Lower leg skin (tissue), 4 donors: ENCODE measurements at places on chromosomes 6 and 20.

DNA sequence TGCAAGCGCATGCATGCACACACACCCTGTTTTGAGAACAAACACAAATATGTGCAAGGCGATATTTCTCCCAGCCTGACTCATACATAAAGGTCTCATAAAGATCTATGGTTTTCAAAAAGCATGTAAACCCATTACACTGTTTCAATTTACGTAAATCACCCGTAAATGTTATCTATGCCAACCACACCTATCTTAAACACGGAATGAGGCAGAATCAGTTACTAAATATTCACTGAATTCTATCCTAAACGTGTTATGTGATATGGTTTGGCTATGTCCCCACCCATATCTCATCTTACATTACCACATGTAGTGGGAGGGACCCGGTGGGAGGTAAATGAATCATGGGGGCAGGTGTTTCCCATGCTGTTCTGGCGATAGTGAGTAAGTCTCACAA, 621.6 kb downstream of the KIF16B start:
- DNase-seq, result no peak

- DNase-seq, result no peak
These were observed 2.7 kb upstream of the SNHG17 start for GRCh38 chr20:38437796-38438195.

DNA sequence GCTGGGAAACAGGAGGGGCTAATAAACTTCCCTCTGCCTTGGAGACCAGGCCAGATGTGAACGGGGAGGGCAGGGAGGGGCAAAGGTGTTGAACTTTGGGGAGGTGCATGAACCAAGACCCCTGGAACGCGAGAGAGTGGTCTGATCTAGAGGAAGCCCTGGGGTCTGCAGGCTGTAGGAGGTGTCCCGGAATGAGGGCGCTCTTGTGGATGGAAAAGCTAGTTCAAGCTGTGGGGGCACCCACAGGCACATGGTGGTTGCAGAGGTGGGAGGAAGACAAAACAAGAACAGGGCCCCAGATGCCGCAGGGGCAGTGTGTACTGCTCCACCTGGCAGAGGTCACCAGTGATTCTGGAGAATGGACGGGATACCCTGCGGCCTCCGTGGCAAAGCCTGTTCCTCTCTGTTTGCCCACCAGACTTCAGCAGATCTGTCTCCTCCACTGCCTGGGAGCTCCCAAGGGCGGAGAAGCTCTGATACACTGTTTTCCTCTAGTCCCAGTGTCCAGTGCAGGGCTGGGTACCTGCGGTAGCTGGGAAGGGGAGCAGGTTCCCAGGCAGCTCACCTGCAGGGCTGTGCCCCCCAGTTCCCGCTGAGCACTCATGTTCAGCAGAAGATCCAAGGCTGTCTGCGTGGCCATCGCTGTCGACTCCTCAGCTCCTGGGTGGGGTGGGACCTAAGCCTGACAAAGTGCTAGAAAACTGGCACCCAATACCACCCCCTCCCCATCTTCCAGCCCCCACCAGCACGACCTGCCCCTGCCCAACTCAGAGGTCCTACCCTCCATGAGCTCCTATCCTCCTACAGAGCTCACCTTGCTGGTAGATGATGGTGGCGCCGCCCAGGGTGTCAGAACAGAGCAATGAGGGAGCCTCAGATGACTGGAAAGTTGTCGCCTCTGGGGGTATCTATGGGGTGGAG, 14.7 kb downstream of the ZNF335 start:
- no peak for DNase-seq

DNA sequence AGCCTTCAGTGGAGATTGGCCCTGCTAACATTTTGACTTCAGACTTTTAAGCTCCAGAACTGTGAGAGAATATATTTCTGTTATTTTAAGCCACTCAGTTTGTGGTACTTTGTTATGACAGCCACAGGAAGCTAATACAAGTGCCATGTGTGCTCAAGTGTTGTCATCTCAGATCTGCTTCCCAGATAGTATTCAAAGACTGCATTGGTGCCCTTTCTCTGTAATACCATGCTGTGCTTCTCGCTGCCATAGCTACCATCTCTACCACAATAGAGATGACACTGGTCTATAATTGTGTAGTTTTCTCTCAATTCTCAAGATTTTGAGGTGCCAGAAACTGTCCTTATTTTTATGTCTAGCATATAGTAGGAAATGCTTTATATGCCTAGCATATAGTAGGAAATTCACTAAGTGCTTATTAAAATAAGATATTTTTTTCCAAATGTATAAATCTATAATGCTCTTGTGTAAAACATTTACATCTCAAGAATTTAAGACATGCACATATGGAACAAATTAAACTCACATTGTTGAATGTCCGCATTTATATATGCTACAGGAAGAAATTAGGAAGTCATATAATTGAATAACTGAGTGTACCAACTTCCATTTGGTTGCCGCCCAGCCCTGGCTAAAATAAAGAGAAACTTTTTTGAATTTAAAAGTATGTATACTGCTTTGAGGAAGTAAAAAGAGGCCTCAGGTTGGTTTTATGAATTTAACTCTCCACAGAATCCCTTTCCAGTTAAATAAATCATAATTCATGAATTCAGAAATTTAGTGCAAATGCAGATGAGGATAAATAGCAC, 77.6 kb downstream of the TPBG start:
- DNase-seq, result no peak

DNA sequence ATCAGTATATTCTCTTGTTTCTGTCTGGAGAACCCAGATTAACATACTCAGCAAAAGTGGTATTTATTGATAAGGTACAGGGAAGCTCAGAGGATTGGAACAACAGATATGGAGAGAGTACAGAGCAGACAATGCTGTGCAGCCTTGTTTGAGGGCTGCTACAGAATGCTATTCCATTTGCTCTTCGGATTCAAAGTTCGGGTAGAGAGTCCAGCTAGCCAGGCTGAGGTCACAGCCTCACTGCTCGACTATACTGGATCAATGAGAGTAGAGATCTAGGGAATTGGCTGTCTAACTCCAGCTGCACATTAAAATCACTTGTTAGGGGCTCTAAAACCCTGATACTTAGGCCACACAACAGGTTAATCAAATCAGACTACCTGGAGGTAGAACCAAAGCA, 200.1 kb upstream of the BTBD3 start:
- no peak for DNase-seq
